ENCODE measurements at places on chromosomes 2 and 18. TPM values are rescaled to one million over a fixed set of nuclear protein-coding genes. Genes with fewer than 3 reads are reported as not detected.
A peak's percentile ranks its signal among the peaks of the same experiment; 100 is the strongest.

- DNase-seq: no peak
Measured at GRCh38 chr2:230732914-230733401, 20.3 kb downstream of the CAB39 start.

The COX5B gene
- 1,153 TPM for total RNA-seq

GRCh38 chr2:178330175-178331017 lies 120.6 kb downstream of the PRKRA start:
- DNase-seq: no peak

GRCh38 chr2:12732651-12733050 lies 15.9 kb downstream of the TRIB2 start:
- DNase-seq: peak; percentile 65

The AMMECR1L gene
- total RNA-seq: 9.7 TPM

The COL4A3 gene
- 4.4 TPM for total RNA-seq

The SCYGR4 gene
- total RNA-seq: not detected

- no peak for DNase-seq
Measured at GRCh38 chr2:6545336-6545735, 320.4 kb downstream of the CMPK2 start.

The FBLN7 gene
- total RNA-seq: 0.60 TPM

DNA sequence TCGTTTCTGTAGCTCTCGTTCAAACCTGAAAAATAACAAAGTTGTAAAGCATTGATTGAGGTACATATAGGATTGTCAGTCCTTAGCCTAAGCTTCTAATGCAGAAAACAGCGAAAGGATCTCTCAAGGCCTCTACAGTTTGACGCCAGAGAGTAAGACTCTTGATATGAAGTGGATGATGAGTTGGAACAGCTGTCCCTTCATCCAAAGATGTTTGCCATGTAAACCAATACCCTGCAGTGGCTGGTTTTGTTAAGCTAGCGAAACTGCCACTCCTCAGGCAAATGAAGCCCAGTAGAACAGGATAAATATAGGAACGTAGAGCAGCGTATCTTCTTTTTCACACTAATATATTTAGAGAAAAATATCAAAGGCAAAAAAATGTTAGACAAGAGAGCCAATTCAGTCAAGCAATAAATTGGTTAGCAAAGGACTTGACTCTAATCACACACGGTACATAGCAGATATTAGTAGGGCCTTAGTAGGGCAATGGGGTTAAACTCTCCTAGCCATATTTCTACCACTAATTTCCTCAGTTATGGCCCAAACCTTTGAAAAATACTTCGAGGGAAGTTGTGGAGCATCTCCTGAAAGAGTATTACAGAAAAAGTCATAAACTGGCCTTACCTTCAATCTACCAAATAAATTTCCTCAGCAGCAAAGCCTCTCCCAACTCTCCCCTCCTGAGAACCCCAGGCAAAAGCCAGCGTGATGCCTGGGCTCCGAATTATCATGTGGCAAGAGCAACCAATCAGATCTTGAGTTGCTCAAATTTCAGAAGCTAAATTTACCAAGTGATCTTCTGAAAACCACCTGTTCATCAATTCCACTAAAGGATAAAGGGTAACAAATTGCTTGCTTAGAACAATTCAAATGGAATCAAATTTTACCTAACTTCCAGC lies at the start of gene NEB:
Gene NEB (minus strand): TSS at position 706 of the 902 bp plus-strand sequence. CDS start 1,320 bp downstream, outside the sequence.
- DNase-seq: no peak

DNA sequence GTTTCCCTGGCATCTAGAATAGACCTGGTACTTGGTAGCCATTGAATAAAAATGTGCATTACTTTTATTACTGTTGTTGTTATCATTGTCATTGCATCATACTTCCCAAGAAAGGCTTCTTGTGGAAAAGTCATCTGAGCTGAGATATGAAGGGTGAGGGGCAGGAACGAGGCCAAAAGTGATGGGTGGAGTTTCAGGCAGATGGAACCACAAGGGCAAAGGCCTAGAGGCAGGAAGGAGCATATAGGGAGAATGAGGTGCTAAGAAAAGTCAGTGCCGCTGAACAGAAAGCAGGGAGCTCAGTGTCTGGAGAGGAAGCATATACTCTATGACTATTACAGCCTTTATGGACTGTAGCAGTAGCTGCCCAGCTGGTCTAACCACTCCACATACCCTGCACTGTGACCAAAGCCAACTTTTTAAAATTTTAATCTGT lies 219.3 kb downstream of the SPP2 start:
- no peak for DNase-seq

DNA sequence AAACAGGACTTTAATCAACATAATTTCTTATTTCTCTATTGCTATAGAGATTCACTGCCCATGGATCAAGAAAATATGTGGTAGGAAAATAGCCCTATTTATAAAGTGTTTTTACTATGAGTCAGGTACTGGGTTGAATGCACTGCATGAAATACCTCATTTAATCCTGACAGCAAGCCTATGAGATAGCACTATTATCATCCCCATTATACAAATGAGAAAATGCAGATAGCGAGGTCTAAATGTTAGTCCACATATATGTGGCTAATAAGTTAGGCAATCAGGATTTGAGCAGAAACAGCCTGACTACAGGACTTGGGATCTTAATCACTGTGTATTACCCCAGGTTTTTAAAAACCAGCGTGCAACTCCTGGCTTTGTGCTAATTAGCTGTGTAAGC lies 8.5 kb upstream of the LYPD1 start:
- no peak for DNase-seq

The SP110 gene
- 10.5 TPM for total RNA-seq

- no peak for DNase-seq
Measured at GRCh38 chr2:60532421-60532820, 21.0 kb downstream of the BCL11A start.

The ABHD1 gene
- 3.5 TPM for total RNA-seq

The GPR155 gene
- total RNA-seq: 16.3 TPM

The FEV gene
- not detected for total RNA-seq

The HRH4 gene
- 0.33 TPM for total RNA-seq

The CD226 gene
- 0.91 TPM for total RNA-seq

DNA sequence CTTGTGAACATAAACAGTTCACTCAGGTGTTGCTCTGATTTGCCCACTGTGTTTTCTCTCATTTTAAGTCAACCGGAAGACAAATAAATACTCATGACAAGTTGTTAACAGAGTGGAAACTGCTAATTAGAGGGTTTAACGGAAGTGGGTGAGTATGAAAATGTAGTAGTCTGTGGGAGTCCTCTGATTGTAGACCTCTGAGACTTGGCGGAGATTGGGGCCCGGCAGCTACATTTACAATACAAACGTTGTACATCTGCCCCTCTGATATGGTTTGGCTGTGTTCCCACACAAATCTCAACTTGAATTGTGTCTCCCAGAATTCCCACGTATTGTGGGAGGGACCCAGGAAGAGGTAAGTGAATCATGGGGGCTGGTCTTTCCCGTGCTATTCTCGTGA lies 107.3 kb upstream of the FAM98A start:
- DNase-seq: no peak

DNA sequence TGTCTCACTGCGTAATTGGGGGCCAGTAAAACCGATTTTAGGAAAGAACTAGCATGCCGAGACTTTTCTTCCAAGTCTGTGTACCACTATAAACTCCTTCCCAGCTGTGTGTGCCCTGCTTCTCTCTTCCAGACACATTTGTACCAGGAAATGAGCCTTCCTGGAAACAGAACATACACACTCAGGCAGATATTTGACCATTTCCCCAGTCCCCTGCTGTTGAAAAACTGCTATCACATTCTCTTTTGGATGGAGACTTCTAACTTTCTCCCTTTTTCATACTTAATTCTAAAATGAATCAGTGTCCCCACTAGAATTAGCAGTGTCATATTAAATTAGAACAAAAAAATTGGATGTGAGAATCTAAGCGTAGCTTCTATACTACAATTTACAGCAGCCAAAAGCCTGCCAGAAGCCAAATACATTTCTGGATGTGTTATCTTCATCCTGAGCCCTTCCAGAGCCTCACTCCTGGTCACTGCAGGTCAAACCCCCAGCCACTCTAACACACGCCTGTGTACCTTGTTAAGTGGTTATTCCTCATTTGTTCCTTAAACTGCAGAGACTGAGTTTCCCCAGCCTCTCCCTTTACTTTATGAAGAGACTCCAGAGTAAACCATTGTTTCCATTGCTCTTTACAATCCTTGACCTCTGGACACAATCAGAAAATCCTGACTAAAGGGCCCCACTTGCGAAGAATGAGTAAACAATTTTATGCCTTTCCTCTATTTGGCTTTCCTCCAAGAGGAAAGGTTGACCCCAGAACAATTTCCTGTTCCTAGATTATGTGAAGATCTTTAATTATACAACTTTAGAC lies 20.4 kb downstream of the DSG4 start:
- DNase-seq: no peak

The ZDBF2 gene
- total RNA-seq: 8.3 TPM

- no peak for DNase-seq
Measured at GRCh38 chr2:111710085-111710484, 173.9 kb downstream of the ANAPC1 start.

GRCh38 chr18:3213300-3214059 lies 6.3 kb downstream of the MYOM1 start:
- no peak for DNase-seq

GRCh38 chr2:55729136-55729685 lies 35.6 kb upstream of the PNPT1 start:
- no peak for DNase-seq

DNA sequence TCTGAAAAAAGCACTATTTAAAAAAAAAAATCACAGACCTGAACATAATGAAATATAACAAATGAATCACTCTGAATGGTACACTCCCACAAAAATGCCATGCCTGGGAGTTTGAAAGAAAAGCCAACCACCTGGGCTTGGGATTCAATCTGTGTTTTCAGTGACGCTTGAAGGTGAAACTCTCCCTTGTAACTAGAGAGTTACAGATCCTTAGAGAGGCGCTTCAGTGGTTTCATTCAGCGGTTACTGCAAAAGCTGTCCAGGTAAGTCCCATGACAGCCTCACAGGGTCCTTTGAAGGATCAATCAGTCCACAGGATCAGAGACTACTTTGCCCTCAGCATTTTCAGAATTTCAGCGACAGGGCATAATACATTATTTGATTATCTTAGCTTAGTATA lies 627.3 kb downstream of the IRS1 start:
- no peak for DNase-seq

- DNase-seq: no peak
Measured at GRCh38 chr2:233143700-233144331, 83.7 kb downstream of the INPP5D start.

GRCh38 chr2:199405241-199405640 lies 52.5 kb downstream of the SATB2 start:
- DNase-seq: no peak

The SCG2 gene
- 0.19 TPM for total RNA-seq

- DNase-seq: no peak
Measured at GRCh38 chr2:109513749-109514588, 99.8 kb downstream of the SEPTIN10 start.

- no peak for DNase-seq
Measured at GRCh38 chr2:28137221-28137620, 246.7 kb downstream of the BABAM2 start.

- DNase-seq: no peak
Measured at GRCh38 chr2:127891811-127892210, 6.1 kb upstream of the AMMECR1L start.

DNA sequence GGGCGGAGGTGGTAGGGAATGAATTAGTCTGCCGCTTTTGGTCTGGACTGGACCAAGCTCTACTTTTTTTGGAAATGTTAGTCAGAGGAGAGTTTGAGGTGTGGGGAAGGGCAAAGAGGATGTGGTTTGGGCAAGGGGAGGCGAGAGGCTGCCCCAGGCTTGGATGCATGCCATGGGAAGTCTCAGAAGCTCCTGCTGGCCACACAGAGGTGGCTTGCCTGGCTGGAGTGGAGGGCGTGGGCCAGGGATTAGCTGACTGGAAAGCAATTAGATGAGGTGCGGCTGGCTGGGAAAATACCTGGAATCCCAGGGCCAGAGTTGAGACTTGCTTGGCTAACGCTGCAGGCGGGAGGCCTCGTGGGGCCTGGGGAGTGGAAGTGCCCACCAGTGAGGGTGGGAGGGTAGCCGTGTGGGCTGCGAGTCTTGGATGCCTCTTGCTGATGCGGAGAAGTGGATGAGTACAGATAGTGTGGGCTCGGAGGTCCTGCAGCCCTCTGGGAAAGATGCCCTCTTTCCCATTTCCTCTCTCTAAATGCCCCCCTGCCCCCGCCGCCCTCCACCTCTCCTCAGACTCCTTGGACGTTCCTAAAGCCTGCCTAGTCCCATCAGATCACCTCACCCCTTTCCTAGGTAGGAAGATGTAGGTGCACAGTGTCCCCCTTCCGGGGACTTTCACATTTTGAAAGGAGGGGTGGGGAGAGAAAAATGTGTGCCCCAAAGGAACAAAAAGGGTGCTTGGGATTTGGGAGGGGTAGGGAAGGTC lies 117.6 kb downstream of the SMAD7 start:
- peak; percentile 39 for DNase-seq

DNA sequence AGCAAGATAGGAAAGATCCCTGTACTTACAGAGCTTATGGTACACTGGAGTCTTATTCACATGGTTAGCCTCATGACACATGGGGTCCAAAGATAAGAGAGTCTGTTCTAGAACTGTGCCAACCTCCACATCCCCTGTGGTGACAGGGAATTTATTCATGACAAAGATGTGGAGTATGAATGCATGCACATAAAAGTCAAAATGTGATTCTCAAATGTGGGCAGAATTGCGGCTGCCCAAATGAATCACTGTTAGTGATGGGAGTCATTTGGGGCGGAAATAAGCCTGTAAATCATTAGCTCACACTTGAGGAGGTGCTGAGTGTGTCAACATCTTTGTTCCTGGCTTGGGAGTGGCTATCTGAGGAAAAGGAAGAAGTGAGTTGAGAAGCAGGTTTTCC lies 560.6 kb downstream of the SLC4A3 start:
- DNase-seq: no peak

DNA sequence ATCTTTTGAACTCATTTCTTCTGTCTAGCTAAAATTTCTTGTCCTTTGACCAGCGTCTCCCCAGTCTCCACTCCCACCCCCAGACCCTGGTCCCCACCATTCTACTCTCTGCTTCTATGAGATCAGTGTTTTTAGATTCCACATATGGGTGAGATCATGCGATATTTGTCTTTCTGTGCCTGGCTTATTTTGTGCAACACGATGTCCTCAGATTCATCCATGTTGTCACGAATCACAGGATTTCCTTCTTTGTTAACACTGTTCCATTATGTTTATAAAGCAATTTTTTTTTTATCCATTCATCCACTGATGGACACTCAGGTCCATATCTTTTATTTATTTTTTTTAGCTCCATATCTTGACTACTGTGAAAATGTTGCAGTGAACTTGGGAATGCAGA lies 16.0 kb upstream of the ACYP2 start:
- no peak for DNase-seq

- DNase-seq: peak; percentile 50
Measured at GRCh38 chr18:48797841-48798255, 152.9 kb downstream of the SMAD7 start.

The MOCOS gene
- 0.33 TPM for total RNA-seq
